CD4-positive, alpha-beta T cell treated with Interleukin-12 subunit alpha and Interleukin-12 subunit beta, for 1 hour (primary cell): ENCODE measurements at places on chromosomes 2 and 18.
A peak's percentile ranks its signal among the peaks of the same experiment; 100 is the strongest.

GRCh38 chr2:7963787-7964186 lies 718.1 kb upstream of the ID2 start:
- DNase-seq, result no peak

GRCh38 chr18:61772293-61772848 lies 120.4 kb downstream of the RNF152 start:
- DNase-seq, result no peak

GRCh38 chr18:32025744-32026143 lies 7.1 kb downstream of the RNF125 start:
- no peak for DNase-seq

DNA sequence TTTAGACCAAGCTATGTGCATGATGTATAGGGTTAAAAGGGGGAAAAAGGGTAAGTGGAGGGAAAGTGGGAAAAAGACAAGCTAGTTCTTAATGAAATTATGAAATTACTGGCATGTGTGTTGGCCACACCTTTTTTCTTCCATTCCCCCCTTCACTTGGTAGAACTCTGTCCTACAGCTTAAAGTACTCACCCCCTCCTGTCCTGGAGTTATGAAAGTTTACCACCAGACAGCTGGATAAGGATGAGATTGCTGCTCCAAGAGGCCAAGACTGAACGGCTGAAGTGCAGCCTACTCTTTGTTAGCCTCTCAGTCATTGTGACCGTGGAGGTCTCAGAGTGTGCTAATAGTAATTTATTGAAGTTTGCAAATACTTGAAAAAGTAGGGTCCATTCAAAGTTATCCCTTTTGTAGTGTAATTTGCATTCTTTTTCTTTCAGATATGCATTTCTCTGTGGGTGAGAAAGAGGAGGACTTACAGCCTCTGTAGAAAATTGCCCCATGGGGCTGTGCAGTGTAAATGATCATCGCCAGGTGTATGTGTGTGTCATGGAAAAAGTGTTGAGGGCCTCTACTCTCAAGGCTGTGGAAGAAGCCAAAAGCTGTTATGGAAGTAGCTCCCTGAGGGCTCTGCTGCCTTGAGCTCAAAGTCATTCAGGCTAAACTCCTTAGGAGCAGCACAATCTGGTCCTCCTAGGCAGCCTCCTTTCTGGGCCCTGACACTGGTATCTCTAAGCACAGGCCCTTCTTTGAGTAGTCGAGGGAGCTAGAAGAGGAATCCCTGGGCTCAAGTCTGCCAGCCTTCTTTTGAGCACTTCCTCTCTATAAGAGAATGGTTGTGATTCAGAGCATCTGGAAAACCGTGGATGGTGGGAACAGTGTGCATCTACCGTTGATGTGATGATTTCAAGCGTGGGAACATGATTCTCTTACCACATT lies 46.2 kb downstream of the LHCGR start:
- no peak for DNase-seq

GRCh38 chr2:200905618-200906296 lies 16.6 kb downstream of the NIF3L1 start:
- peak; percentile 60 for DNase-seq

- DNase-seq, result no peak
Observed at GRCh38 chr2:224163566-224164307, 124.7 kb upstream of the SERPINE2 start.

- no peak for DNase-seq
Observed at GRCh38 chr2:192265751-192266150, 71.0 kb upstream of the TMEFF2 start.
